ENCODE measurements at places on chromosomes 7 and 10.

DNA sequence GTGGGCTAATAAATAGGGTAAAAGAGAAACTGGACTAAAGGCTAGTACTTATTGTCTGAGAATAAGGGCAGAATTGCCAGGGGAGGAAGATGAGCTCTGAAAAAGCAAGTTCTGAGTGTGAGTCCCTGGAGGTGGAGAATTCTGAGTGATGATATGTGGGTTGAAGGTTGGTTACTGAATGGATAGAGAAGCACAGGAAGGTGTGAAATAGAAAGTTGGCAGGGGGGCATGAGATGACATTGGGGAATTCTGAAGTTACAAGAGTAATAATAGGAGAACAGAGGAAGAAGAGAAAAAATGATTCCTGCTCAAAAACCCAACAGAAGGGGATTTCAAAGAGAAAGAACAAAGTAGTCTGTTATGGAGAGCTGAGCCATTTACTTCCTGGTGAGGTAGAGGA lies 76.9 kb downstream of the PRKCQ start:
- DNase-seq, result no peak

GRCh38 chr7:112789817-112790585 lies at the start of gene TMEM168:
Gene TMEM168 (minus strand): TSS chr7:112790393. CDS start chr7:112784825, 5,568 bp downstream.
- DNase-seq, result peak; percentile 15

DNA sequence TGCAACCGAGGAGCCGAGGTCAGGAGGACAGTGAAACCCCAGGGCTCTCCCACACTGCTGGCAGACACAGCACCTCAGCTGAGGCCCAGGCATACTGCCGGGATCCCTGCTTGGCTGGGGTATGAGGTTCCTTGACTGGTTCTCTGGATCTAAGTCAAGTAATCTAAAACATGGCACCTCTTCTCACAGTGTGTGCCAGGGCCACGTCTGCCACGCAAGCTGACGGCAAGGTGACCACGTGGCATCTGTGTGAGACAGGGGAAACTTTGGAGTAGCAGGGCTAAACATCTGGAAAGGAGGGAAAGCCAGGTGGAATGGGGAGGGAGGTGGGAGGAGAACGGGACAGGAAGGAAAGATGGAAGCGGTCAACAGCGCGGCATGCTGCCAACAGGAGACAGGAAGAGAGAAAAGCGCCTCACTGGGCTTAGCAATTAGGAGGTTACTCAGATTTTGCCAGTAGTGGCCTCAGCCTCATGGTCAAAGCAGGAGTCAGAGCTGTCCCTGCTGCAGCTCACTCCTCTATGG lies 103.7 kb downstream of the CXCL12 start:
- no peak for DNase-seq

- DNase-seq, result no peak
Measured at GRCh38 chr7:146405737-146406136, 289.1 kb downstream of the CNTNAP2 start.

DNA sequence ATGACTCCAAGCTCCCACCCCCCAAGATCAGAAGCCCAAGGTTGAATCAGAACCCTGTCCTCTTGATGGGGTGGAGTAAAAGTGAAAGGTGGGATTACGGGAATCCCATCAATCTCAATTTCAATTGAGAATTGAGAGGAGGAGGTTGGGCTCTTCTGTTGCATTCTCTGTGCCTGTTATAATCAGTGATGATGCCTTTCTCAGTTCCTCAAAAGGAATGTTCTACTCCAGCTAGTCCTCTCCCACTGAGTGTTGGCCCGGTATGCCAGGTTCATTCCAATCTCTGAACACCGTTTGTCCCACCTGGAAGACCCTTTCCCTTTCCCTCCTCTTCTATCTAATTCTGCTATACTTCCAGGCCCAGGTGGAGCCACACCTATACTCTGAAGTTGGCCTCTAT lies 17.2 kb upstream of the XPNPEP1 start:
- no peak for DNase-seq

- no peak for DNase-seq
Measured at GRCh38 chr7:74058486-74058885, 25.1 kb upstream of the LIMK1 start.

GRCh38 chr7:130401578-130401977 lies 21.3 kb downstream of the CPA1 start:
- DNase-seq, result no peak

GRCh38 chr7:154892459-154892858 lies 110.5 kb downstream of the PAXIP1 start:
- no peak for DNase-seq

GRCh38 chr7:13017333-13017857 lies 330.0 kb downstream of the ARL4A start:
- peak; percentile 60 for DNase-seq

GRCh38 chr10:4372601-4373000 lies 453.4 kb upstream of the AKR1E2 start:
- DNase-seq, result peak; percentile 96

DNA sequence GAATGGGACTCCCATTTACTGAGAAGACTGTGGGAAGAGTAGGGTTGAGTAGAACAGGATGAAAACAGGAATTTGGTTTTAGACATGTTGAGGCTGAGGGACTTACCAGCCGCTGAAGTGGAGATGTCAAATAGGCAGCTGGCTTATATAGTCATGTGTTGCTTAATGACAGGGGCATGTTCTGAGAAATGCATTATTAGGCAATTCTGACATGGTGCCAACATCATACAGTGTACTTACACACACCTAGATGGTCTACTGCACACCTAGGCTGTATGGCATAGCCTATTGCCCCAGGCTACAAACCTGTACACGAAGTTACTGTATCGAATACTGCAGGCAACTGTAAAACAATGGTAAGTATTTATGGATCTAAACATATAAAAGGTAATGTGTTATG lies 17.5 kb downstream of the ARL3 start:
- DNase-seq, result no peak

- DNase-seq, result peak; percentile 30
Measured at GRCh38 chr10:25294032-25294926, 119.5 kb downstream of the GPR158 start.

DNA sequence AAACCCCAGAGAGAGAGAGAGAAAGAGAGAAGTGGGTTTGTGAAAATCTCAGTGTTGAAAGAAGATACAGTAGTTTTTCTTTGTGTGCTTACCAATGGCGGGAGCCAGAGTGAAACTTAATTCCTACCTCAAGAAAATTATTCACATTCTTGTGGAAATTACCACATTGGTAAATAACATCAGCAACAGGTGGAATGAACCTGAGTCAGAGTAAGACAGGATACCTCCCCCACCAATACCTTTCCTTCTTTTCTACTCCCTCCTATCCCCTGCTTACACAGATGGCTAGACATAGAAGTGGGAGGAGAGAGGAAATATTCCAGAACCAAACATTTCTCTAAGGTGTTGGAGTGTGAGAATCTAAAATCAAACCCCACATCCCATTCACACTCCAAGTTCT lies 793.9 kb downstream of the SORCS3 start:
- DNase-seq, result no peak

GRCh38 chr10:48894911-48895802 lies 44.5 kb downstream of the LRRC18 start:
- no peak for DNase-seq

- DNase-seq, result no peak
Measured at GRCh38 chr7:146116521-146117222, at the start of gene CNTNAP2. Gene CNTNAP2 (plus strand): TSS chr7:146116801. CDS start chr7:146116877, 76 bp downstream.

DNA sequence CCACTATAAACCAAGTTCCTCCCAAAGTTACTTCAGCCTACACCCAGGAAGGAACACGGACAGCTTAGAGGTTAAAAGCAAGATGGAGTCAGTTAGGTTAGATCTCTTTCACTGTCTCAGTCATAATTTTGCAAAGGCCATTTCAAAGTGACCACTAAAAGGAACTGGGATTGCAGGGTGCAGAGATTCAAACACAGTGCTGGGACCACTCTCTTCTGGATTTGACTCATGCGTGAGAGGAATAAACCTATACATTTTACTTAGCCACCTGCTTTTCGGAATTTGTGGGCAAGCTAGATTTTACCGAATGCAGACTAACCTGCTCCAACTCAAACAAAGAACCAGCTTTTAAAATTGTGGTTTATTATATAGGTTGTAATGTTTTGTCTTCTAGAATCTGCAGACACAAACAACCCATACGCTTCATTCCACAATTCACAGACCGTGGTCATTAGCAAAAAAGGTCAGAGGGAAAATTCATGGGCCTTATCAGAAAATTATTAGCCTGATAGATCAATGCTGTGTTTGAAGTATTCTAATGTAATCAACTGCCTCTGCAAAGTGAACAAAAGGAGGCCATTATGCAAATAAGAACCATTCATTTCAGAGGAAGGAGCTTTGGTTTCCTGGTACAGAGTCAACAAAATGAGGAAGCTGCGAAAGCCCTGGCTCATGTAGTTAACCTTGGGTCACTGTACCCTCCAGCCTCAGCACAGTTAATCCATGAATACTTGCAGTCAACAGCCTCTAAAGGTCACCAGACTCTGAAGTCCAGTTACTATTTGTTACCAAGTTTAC lies 342.7 kb upstream of the KLF6 start:
- DNase-seq, result no peak

- DNase-seq, result no peak
Measured at GRCh38 chr10:130234171-130234965, 98.2 kb downstream of the GLRX3 start.

DNA sequence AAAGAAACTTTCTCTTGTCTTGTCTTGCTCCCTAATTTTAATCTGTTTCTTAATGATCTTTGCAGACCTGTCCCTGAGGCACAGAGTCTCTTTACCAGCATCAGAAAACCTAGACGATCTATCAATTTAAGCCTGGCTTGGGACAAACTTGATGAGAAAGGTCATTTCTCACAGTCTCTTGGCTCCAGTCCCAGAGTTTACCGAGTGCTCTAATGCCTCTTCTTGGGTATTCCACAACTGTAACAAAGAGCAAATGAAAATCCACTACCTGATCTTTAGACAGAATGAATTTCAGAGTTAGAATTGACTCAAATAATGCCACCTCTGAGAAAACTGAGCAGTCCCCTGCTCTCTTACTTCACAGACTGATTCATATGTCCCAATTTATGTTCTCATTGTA lies 106.4 kb upstream of the DNAJB12 start:
- DNase-seq, result no peak

- no peak for DNase-seq
Measured at GRCh38 chr7:54014765-54015164, 527.4 kb upstream of the VSTM2A start.

DNA sequence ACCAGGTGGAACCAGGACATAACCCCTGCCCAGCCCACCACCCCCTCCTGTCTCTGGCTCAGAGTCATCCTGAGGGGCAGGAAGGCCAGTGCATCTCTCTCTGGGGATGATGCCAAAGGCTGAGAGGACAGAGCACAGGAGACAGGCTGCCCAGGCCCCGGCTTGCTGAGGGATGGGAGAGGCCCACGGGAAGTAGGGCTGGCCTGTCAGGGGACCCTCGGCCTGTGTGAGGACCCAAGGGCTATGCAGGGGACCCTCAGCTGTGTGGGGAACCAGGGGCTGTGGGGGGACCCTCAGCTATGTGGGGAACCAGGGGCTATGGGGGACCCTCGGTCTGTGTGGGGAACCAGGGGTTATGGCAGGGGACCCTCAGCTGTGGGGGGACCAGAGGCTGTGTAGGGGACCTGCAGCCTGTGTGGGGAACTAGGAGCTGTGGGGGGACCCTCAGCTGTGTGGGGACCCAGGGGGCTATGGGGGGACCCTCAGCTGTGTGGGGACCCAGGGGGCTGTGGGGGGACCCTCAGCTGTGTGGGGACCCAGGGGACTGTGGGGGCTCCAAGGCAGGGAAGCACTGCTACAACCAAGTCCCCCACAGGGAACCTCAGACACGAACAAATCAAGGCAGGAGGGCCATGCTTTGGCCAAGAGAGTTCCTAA lies 27.7 kb downstream of the EBF3 start:
- DNase-seq, result no peak

GRCh38 chr7:112881-113280 lies 79.5 kb upstream of the FAM20C start:
- no peak for DNase-seq

GRCh38 chr7:42593860-42594259 lies 318.0 kb downstream of the C7orf25 start:
- no peak for DNase-seq

GRCh38 chr10:123044391-123044790 lies 35.6 kb downstream of the ACADSB start:
- peak; percentile 4 for DNase-seq

DNA sequence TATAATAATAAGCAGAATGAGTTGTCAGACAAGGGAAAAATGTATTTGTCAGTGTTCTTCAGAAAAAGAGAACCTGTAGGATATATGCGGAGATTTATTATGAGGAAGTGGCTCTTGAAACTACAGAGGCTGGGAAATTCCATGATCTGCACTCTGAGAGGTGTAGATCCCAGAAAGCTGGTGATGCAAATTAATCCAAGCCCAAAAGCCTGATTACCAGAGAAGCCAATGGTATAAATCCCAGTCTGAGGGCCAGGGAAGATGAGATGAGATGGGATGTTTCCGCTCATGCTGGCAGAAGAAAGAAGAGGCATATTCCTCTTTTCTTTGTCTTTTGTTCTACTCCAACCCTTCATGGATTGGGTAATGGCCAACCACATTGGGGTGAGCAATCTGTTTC lies 732.8 kb upstream of the IGFBP3 start:
- DNase-seq, result no peak

DNA sequence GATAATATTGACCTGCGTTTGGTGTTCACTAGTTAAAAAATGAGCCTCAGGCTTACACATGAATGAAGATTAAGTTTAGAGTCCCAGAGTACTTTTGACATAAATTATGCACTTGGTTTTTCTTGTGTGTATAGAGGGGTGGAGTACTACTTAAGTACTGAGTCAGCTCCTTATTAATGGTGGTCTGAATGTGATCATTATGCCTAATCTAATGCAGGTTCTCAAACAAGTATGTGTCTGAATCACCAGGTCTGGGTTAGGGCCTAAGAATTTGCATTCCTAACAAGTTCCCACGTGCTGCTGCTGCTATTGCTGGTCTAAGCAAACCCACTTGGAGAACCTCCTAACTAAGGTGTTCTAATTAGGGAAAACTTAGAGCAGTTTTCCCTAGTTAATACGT lies 30.7 kb upstream of the STOX1 start:
- no peak for DNase-seq

- DNase-seq, result no peak
Measured at GRCh38 chr10:4202938-4203337, 417.9 kb upstream of the KLF6 start.

DNA sequence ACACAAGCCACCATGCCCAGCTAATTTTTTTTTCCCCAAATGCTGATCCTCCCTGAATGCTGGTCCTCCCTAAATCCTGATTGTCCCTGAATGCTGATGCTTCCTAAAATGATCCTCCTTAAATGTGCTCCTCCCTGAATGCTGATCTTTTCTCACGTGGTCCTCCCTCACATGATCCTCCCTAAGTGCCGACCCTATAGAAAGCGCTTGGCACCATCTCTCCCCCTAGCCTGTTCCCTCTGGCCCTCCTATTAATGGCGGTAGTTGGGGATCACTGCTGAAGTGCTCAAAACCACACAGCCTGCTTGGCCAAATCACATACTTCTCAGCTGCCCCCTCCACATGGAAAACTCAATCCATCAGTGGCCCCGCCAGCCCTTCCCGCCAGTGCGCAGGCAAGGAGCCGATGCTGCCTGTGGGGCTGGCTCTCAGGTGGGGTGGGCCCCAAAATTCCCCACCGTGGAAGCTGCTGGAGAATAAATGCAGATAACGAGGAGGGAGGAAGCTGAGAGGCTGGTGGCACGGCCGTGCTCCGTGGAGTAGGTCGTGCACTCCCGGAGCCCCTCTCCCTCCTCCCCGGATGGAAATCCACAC lies 42.9 kb downstream of the COL26A1 start:
- DNase-seq, result no peak

Measured in non-pigmented ciliary epithelial cell (primary cell).